ENCODE measurements at places on chromosomes 16 and 17.

- no peak for DNase-seq
Observed at GRCh38 chr17:71434716-71435115, 686.1 kb upstream of the SOX9 start.

GRCh38 chr16:82459580-82460256, 167.1 kb upstream of the CDH13 start:
- DNase-seq, result no peak

- no peak for DNase-seq
Observed at GRCh38 chr17:63937319-63937718, 5.2 kb upstream of the CD79B start.

DNA sequence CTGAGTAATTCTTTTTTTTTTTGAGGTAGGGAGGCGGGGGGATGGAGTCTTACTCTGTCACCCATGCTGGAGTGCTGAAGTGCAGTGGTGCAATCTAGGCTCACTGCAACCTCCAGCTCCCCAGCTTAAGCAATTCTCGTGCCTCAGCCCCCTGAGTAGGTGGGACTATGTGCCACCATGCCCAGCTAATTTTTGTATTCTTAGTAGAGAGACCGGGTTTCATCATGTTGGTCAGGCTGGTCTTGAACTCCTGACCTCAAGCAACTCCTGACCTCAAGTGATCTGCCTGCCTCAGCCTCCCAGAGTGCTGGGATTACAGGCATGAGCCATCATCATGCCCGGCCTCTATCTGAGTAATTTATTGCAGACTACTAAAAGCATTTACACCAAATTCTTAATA, 19.4 kb downstream of the KPNB1 start:
- no peak for DNase-seq

GRCh38 chr17:66476014-66476413, 173.6 kb downstream of the PRKCA start:
- no peak for DNase-seq

DNA sequence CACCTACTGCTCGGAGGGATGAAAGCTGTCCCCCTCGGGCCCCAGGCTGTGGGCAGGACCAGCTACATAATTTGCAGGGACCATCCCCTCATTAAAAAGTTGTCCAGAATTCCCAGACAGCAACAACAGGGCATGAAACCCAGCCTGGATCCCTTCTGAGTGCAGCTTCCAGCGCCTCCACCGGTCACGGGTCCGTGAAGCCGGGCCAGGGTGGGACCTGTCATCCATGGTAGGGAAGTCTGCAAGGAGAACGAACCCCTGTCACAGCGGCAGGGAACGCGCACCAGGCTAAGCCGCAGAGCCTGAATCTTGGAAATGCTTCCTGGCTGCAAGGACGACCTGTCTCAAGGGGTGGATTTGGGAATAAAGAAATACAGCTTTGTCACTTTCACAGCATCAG, 214.2 kb downstream of the RBFOX3 start:
- DNase-seq, result no peak

DNA sequence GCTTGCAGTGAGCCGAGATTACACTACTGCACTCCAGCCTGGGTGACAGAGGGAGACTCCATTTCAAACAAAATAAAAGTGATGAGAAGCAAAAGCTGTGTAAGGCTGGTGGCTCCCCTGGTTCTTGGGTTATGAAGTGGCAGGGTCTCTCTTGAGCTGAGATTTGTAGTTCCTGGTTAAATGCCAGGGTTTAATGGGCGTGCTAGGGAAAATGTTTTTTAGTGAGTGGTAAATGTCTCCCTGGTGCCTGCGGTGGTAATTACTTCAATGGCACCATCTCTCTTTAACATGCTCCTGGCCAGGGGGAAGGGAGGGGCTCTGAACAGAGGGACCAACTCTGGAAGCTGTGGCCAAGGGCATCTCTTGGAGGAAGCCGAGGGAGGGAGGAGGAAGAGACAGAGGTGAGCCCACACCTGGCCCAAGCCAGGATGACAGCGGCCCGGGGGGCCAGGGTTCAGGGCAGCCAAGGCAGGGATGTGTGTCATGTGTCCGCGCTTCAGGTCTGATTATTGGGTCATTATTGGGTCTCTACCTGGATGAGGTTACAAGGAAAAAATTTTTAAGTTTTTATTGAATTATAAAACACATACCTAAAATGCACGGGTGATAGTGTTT, 17.8 kb upstream of the RPL38 start:
- no peak for DNase-seq

- DNase-seq, result no peak
Observed at GRCh38 chr16:83911290-83911689, 12.4 kb downstream of the MLYCD start.

DNA sequence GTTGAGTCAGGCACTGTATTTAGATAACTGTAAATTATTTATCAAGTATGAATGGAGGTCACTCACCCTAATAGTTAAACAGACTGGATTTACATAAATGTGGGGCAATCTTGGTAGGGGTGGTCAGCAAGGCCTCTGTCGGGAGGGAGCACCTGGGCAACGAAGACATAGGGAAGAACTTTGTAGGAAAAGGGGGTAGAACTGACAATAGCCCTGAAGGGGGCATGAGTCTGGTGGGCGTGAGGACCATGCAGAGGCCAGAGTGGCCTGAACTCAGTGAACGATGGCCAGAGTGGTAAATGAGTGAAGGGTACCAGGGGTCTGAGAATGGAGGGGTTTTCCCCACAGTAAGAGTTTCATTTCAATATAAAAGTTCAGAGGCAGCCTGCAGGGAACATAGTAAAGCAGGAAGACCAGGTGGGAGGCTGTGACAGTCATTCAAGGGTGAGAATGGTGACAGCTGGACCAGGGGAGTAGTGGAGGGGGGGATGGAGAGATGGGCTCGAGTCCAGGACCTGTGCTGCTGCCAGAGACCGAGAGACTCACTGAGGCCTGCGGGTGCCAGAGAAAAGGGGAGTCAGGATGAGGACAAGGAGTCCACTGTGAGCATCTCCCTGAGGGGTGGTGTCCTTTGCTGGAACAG, 2.9 kb downstream of the C17orf67 start:
- no peak for DNase-seq

DNA sequence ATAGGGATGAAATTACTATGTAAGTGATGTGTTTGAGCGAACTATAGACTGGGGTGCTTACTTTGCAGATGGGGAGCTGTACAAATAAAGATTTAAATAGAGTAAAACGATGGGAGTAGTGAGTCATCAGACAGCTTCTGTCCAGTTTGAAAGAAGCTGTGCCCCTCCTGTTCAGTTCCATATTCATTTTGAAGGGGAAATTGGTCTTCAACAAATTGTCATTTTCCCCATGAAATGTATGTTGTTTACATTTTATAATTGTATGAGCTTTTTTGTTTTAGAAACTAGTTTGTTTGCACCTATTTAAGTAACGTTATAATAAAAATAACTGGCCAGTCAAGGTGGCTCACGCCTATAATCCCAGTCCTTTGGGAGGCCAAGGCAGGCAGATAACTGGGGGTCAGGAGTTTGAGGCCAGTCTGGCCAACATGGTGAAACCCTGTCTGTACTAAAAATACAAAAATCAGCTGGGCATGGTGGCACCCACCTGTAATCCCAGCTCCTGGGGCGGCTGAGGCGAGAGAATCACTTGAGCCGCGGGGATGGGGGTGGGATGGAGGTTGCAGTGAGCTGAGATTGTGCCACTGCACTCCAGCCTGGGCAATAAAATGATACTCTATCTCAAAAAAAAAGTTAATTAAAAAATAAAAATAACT, 20.2 kb downstream of the SEC14L1 start:
- DNase-seq, result no peak

DNA sequence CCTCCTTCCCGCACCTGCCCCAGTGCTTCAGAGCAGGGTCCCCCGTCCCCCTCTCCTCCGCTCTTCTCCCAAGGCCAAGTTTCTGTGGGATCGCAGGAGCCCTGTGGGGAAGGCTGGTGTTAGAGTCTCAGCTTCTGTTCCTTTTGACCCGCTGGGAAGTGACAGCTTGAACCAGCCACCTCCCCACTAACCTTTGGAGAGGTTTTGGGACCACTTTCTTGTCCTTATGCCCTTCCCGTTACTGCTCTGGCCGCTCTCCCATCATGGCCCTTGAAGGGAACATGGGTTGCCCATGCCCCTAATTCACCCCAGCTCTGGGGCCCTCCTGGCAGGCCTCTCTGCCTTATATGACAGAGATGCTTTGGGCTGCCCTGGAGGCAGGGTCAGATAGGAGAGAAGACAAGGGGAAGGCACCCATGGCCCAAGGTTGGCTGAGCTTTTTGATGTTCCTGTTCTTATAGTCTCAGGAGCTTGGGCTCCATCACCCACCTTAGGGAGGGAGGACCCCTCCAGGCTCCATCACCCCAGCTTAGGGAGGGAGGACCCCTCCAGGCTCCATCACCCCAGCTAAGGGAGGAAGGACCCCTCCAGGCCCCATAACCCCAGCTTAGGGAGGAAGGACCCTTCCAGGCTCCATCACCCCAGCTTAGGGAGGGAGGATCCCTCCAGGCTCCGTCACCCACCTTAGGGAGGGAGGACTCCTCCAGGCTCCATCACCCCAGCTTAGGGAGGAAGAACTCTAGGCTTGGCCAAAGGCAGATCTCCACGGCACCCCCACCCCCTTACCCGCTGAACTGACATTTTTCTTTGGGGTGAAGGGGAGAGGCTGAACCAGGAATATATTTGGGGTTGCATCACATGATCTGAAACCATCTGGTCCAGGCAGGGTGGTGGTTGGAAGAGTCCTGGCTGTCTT, 45.0 kb downstream of the NT5M start:
- peak; percentile 43 for DNase-seq

- no peak for DNase-seq
Observed at GRCh38 chr16:69078073-69078472, 27.4 kb upstream of the HAS3 start.

DNA sequence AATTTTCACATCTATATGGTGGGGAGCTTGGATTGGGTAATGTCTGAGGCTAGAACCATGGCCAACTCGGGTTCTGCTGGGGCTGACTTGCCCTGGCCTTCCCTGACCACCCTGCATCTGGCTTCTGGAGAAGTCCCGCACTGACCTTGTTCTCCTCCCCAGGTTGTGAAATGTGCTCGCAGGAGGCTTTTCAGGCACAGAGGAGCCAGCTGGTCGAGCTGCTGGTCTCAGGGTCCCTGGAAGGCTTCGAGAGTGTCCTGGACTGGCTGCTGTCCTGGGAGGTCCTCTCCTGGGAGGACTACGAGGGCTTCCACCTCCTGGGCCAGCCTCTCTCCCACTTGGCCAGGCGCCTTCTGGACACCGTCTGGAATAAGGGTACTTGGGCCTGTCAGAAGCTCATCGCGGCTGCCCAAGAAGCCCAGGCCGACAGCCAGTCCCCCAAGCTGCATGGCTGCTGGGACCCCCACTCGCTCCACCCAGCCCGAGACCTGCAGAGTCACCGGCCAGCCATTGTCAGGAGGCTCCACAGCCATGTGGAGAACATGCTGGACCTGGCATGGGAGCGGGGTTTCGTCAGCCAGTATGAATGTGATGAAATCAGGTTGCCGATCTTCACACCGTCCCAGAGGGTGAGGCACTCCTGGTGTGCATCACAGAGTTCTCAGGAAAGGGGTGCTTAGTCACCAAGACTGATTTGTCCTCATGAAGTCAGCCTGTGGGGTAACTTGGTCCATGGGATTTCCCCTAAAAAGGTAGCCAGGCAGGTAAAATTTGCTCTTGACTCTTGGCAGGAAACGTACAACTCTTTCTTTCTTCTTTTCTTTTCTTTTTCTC, 6.1 kb downstream of the NOD2 start:
- DNase-seq, result no peak

GRCh38 chr16:11563493-11564040, 23.2 kb downstream of the LITAF start:
- DNase-seq, result no peak
